ENCODE measurements at places on chromosomes 2 and 18. TPM values are rescaled to one million over a fixed set of nuclear protein-coding genes. Genes with fewer than 3 reads are reported as not detected.

The TXNDC2 gene
- total RNA-seq, result not detected

- no peak for DNase-seq
These were observed 123.5 kb upstream of the EPAS1 start for GRCh38 chr2:46173636-46174250.

The ZEB2 gene
- total RNA-seq, result 15.2 TPM

The LOXHD1 gene
- total RNA-seq, result not detected

- DNase-seq, result no peak
These were observed 466.7 kb upstream of the FSHR start for GRCh38 chr2:49621016-49621415.

- DNase-seq, result no peak
These were observed 68.2 kb downstream of the TBC1D8 start for GRCh38 chr2:101082998-101083397.

GRCh38 chr2:132547090-132547687 is 122.8 kb downstream of the LYPD1 start:
- peak; percentile 83 for DNase-seq

DNA sequence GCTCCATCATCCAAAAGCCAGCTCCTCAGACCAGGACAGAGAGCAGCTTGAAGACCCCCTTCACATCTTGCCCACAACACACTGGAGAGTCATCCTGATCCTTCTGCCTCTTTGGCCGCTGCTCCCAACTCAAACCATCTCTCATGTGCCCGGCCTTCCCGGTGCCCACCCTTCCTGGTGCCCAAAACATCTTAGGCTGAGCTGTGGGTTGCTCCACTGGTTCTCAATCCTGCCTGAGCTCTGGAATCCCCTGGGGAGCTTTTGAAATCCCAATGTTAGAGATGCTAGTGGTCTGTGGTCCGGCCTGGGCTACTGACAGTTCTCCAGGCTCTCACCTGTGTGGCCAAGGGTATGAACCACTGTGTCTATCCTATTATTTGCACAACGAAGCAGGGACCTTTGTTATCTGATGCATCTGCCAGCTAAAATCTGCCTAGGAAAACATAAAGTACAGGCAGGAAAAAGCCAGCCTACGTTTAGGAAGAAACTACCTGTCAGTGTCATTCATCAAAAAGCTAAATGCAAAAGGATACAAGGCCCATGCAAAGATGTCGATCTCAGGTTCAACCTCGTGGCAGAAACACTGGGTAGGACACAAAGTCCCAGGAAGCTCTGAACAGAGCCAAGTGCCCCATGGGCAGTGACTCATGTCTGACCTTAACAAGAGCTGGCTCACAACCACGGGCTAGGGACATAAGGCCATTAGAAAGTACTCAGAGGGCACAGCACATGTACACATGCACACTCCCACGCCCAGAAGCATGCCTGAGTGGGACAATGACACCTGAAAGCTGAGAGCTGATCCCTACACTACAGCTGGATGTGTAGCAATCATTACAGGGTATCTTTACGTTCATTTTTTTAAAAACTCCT is 30.8 kb downstream of the TBC1D8 start:
- no peak for DNase-seq

DNA sequence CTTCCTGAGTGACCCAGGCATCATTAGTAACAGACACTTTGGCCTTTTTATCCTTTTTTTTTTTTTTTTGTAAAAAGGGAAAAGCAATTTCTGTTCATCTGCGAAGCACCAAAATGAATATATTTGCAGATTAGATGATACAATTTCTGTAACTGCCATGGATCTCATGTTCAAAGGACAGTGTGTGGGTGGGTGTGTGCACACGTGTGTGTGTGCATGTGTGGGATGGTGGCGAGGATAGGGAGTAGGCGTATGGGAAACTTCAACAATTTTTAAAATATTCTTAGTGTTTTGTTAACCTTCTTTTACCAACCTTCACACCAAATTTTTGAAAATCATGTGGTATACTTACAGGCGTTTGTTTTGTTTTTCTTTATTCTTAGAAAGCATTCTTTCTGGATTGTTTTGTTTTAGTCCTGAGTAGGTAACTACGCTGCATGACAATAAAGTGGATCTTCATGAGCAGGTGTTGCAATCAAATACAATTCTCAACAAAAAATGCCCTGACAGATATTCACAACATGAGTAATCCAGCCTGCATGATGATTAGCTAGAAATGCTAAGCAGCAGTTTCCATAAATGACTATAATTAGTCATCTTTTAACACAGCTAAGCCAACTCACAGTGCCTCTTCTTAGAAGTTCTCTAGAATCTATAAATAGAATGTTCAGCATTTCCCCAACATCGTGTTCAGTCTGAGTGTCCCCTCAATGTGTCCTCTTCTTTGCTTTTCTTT is 53.5 kb upstream of the RMDN2 start:
- no peak for DNase-seq

GRCh38 chr18:27704736-27705361 is 472.1 kb downstream of the CDH2 start:
- no peak for DNase-seq

Measured in activated CD4-positive, alpha-beta T cell treated with anti-CD3 and anti-CD28 coated beads, Interleukin-2, amount 10 ng/mL, durations not matched to agents 24 days and 14 days (primary cell).